Right ventricle myocardium superior (tissue), 1 donor: ENCODE measurements at places on chromosomes 2 and 18. TPM values are rescaled to one million over a fixed set of nuclear protein-coding genes. Genes with fewer than 3 reads are reported as not detected.

REG3G gene
- not detected for total RNA-seq

HOXD8 gene
- 0.32 TPM for total RNA-seq

CROCC2 gene
- not detected for total RNA-seq

PDCL3 gene
- 27.9 TPM for total RNA-seq

GPR45 gene
- total RNA-seq, result not detected

TLX2 gene
- not detected for total RNA-seq

COL4A3 gene
- total RNA-seq, result 5.8 TPM

UGT1A4 gene
- total RNA-seq, result not detected

KCNJ3 gene
- total RNA-seq, result 2.0 TPM

- DNase-seq, result no peak
Measured at GRCh38 chr2:1701556-1702185, 42.6 kb downstream of the PXDN start.

DNA sequence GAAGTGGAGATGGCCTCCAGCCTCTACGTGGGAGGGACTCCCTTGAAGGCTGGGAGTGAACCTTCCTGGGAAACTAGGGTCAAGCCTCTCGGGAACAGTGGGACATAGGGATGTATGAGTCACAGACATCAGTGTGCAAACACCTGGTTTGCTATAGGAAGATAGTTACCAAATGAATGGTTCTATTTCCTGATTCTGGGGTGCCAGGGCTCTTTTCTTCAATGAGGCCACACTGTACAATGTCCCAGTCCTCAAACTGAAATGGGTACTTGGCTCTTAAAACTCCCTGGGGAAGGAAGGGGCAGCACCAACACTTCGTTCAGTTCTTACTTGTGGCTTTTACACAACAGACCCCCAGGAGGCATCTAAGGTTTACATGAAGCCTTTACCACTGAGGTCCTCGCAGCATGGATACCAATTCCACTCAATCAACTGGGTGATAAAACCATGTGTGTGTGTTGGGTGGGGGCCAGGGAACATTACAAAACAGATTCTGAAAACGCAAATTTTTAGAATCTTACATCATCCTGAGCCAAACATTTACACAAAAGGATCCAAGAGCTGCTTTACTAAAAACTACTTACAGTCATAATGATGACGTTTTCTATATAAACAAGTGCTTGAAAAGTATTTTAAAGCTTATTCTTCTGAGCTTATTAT is 10.4 kb downstream of the ERFE start:
- no peak for DNase-seq

DNA sequence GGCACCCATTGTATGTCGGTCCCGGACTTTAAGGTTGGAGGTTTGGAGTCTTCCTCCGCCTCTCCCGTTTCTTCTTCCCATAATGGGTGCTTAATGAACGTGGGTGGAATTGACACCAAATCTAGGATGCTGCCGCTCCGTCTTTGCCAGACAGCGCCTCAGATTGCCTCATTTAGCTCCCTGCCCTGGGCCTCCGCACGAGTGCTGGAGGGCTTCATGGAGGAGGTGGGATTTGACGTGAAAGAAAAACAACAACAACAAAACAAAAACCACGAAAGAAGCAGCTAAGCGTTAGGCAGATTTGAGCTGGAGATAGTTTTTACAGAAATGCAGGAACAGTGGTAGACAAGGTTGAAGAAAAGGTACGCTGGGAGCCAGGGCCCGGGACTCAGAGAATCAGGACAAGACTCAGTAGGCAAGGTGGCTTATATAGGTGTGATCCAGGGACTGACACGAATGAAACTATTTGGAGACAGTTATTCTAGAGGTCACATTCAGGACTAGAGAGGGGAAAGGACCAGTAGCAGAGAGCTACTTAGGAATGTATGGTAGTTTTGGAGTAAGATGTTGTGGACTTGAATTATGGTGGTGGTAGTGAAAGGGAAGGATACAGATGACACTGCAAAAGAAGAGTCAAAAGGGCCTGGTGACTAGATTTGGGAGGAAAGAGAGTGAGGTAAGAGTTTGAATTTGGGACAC is 605 bp downstream of the ZNF2 start:
- DNase-seq, result no peak

DNA sequence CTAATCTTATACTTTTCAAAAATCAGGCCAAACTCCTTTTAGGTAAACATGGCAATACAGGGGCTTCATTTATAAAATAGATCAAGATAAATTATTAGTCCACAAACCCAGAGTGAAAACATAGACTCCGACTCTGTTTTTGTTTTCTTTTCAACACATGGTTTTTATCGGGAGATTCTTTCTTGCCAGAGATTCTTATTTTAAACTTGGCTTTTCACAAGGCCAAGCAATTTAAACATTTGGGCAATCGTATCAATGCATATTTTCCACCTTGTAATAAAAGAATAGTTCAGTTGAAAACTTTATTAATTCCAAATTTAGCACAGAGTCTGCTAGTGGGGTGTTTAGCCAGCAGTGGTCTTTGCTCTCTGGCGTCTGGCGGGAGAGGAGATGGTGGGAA is 71.9 kb downstream of the SOX11 start:
- DNase-seq, result no peak

DNA sequence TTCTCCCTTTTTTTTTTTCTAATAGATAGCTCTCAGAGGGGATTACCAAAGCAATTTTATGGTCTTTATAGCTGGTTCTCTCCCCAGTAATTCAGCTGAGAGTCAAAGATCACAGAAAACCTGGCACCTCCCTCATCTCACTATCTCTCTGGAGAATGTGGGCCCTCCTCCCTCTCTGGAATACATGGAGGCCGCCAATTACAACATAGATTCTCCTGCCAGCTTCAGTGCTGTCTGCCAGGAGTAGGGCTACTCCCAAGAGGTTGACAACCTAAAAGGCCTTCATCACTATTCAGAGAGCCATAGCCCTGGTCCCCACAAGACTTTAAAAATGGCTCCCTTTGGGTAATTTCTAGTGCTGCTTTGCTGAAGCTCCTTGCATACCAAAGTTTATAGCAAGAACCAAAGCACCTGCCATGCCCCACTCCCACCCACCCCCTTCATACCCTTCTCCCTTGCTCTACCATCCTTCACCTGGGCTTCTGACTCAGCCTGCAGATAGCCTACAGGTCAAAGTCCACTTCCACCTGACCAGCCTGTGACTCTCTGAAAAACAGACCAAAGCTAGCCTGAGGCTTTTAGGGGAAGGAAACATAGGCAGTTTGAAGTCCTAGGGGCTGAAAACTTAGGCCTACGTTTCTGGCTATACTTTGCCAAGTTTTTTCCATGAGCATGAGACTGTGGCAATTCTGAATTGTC is 472.3 kb downstream of the TNS1 start:
- peak; percentile 55 for DNase-seq

DNA sequence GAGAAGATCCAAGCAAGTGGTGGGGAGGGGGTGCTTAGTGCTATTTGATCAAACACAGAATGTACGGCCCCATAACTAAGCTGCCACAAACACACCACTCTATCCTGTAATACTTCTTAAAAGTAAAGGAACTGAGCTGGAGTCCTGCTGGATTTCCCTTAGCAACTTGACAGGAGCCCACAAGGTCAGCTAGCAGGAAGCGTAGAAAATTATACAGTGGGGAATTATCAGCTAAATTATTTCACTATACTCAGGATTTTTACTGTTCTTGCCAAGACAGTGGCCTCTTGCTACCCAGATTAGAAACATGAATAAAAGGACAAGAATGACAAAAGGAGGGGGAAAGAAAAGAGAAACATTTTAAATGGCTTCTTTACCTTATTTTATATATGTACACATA is 217.1 kb downstream of the ZNF521 start:
- no peak for DNase-seq

GRCh38 chr18:77006305-77007175 is 126.0 kb downstream of the MBP start:
- peak; percentile 66 for DNase-seq

DNA sequence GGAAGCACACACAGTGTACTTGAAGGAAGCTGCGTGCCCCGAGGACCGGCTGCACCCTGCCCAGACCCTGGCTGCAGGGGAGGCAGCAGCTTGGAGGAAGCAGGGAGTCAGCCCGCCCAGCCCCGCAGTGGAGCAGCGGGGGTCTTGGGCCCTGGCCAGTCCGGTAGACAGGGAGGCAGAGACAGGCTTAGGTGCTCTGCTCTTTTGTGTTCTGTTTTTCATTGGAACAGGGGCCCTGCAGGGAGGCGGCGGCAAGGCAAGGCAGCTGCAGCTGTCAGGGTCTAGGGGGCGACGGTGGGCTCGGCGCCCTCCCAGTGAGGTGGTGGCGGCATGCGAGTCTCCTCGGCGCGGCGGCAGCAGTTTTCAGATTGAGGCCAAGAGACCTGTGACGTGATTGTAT is 53.3 kb upstream of the TFCP2L1 start:
- DNase-seq, result no peak

GRCh38 chr2:134372611-134373131 is 118.8 kb downstream of the MGAT5 start:
- DNase-seq, result peak; percentile 59

DNA sequence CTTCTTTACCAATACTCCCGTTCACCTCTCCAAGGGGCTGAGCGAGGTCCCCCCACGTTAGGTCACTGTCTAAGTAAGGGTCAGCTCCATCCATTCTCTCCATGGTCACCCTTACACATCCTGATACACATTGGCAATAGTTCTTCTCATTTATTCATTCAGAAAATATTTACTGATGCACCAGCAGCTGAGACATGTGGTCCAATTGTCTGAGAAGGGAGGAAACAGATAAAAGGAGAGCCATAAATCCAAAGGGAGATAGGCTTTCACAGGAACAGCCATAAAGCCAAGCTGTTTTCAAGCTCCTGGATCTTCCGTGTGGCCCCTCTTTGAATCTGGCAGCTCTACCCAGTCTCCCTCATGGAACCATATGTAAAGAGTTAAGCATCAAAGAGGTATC is 121.2 kb downstream of the TXNL1 start:
- DNase-seq, result no peak

GRCh38 chr2:28754321-28754720 is 2.7 kb downstream of the PPP1CB start:
- no peak for DNase-seq

DNA sequence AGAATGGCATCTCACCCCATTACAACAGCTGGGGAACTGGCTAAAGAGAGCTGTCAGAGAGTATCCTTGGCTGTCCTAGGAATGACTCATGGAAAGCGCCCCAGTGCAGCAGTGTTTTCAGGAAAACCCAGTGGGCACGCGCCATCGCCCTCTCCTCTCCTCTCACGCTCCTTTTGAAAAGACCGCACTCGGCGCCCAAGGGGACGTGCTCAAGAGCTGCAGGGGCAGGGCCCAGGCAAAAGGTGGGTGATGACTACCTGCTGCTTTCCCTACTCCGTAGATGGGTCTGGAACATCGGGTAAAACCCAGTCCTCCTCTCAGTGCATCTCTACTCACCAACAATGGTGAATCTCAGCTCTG is 68.1 kb downstream of the EMILIN2 start:
- DNase-seq, result no peak

DNA sequence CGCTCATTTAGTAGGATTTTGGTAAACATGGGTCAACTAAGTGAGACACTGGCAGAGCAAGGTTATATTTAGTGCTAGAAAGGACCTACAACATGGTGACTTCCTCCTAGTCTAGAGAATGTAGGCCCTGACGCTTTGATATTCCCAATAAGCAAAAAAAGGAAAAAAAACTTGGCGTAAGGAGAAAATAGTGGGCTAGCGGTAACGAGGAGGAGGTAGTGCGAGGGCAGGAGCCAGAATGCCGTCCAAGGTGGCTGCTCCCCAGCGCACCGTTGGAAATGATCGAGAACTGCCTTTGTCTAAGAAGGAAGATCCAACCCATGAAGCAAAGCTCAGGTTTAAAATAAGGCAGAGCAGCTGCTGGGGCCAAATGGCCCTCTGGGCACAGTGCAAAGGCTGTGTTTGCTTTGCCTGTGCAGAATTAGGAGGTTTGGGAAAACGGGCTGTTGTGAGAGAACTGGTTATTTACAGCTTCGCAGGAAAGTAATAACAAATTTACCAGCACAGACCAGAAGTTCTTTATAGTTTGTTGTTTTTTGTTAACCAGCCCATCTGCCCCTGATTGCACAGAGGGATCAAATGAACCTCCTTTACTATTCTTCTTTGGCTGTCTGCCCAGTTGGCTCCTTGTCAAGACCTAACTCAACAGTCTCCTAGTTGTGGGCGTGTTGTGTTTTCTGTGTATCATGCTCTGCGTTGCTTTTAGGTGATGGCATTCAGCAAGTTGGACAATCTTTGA is 86.6 kb downstream of the ITGB1BP1 start:
- DNase-seq, result no peak

DNA sequence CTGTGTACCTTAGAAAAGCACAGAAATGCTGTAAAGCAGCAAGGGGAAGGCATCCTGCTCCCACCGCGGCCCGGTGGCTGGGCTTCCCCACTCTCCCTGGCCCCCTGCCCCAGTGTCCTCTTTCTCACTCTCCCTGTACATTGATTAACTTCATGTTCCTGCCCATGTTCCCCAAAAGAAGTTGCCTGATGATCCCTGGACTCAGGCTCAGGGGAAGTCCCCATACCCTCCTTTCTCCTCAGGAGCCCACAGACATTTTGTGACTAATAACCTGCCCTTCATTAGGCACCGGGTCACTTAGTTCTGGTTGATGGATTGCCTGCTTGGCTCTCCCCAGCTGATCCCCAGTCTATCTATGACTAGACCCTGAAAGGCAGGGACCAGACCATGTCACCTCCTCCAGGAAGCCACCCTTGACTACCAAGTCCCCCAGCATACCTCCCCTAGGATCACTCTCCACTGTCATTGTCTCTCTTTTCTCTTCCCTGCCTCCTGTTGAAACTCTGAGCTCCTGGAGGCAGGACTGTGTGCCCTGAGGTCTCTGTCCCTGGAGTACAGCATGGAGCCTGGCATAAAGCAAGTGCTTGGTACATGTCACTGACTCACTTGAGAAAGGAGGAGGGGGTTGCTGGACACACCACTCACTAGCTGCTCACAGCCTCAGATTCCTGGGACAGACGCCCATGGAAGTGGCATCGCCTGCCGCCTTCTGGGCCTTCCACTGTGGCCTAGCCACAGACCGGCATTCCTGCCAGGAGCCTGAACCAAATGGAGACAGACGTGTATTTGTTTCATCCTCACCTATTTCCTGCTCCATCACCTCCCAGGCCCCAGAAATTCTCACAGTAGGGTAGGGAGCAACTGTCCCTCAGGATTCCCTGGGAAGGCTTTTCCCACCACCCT is 13.5 kb downstream of the MALL start:
- peak; percentile 47 for DNase-seq

DNA sequence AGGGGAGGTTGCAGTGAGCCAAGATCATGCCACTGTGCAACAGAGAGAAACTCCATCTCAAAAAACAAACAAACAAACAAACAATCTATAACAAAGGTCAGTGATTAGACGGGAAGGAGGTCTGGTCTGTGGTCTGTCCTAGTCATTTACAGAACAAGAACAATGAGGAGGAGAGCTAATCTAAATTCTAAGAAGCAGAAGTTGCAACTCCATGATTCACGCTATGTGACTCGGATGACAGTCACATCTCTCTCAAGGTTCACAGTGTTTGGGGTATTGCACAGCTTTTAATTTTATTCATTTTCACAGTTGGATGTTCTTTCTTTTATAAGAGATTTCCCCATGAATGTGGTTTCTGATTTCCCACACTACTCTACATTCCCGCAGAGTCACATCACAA is 218.7 kb upstream of the PIEZO2 start:
- no peak for DNase-seq

- DNase-seq, result no peak
Measured at GRCh38 chr2:134128746-134129145, 125.1 kb upstream of the MGAT5 start.

- DNase-seq, result no peak
Measured at GRCh38 chr18:25146512-25146910, 205.5 kb downstream of the ZNF521 start.

GRCh38 chr18:60134806-60135205 is 235.0 kb downstream of the PMAIP1 start:
- no peak for DNase-seq

- DNase-seq, result no peak
Measured at GRCh38 chr2:187994464-187995331, 297.0 kb upstream of the GULP1 start.
